ENCODE measurements at places on chromosomes 6 and 20.

DNA sequence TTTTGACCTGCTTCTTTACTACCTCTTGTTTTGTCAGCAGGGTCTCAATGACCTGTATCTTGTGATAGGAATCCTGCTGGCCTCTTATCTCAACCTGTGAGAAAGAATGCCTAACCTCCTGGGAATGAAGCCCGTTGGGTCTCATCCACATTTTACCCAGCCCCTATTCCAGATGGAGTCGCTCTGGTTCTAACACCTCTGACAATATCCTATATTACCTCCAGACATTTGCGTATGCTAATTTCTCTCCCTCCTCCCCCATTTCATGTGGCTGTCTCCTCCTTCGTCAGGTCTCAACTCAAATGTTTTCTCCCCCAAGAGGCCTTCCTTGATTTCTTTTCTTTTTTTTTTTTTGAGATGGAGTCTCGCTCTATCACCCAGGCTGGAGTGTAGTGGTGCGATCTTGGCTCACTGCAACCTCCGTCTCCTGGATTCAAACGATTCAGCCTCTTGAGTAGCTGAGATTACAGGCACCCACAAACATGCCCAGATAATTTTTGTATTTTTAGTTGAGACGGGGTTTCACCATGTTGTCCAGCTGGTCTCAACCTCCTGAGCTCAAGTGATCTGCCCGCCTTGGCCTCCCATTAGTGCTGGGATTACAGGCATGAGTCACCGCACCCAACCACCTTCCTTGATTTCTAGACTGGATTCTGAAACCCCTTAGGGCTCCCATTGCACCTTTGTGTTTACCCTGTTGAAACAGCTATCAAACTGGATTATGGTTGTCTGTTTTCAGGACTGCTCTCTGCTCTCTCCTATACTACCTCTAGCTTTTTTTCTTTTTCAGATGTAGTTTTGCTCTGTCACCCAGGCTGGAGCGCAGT lies 49.5 kb upstream of the B4GALT5 start:
- DNase-seq = no peak

DNA sequence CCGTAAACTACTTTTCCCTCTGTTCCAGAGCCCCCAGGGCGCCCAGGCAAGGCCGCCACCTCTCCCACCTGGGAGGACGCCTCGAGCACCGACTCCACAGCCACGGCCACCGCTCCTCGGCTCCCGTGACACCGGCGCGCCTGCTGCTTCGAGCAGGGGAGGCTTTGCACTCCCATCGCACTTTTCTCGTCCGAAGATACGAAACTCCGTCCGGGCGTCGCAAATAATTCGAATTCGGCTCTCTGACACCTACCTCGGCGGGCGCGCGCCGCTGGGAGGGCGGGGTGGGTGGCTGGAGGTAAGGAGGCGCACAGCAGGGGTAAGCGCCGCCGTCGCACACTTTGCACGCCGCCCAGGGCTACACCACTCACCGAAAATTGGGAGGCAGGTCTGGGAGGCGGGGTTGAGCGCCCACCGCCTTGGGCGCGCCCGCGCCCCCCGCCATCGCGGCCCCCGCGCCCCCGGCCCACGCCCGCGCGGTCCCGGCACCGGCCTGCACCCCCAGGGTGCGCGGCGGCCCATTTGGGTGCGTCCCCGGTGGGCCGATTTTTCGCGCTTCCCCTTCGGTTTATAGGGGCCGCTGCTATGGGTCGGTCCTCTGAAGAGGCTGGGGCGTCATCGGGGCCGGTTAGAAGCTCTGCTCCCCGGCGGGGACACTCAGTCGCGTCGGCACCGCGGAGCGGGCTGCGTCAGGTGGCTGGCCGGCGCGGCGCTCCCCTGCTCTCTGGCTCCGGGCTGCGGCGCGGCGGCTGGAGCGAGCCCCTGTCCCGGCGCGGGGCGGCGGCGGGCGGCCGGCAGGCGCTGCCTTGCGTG lies 36.2 kb downstream of the GNAS start:
- no peak for DNase-seq

GRCh38 chr20:57546956-57547649 lies 13.8 kb upstream of the PCK1 start:
- DNase-seq = no peak

GRCh38 chr6:154239392-154239791 lies 117.2 kb downstream of the IPCEF1 start:
- no peak for DNase-seq

DNA sequence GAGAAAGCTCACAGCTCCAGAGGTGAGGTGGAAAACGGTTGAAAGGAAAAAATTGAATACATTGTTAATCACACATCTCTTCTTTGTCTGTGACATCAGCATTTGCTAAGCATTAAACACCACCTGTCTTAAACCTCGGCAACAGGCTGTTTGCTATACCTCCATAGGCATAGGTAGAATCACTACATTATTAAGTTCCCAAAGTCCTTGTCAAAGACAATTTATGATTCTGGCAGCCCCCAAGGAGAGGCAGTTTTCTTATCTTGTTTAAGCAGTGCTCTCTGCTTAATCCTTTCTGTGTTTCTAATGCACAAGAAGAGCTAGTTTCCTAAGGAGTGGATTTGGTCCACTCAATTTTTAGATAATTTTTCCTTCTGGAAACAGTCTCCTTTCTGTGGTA lies 249.7 kb downstream of the NKAIN2 start:
- DNase-seq = no peak

DNA sequence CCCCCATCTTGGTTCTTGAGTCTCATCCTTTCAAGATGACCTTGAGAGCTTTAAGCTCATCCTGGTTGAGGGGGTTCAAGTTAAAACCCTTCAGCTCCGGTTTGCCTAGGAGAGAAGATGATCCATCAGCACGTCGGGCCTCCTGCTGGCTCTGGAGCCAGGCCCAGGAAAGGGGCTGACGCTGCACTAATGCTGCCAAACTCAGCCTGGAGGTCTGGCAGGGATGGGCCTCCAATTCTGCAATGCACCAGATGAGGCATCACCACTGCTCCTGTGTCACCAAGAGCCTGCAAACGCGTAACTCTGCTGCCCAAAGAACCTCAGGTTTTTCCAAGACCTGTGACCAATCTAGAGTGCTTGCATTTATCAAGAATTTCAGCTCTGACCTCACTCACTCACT lies 6.1 kb downstream of the PDRG1 start:
- no peak for DNase-seq

DNA sequence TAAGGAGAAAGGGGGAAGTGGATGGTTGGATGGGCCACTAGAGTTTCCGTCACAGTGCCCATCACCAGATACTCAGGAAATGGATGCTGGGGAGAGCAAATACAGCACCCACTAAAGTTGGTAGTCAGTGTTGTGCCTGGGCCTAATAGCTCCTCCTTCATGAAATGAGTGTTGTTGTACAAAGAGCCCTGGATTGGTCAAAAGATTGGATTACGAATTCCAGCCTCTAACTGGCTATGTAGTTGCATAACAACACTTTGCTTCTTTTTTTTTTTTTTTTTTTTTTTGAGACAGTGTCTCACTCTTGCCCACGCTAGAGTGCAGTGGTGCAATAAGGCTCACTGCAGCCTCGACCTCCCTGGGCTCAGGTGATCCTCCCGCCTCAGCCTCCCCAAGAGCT lies 27.4 kb downstream of the KCNG1 start:
- DNase-seq = no peak

Data from DMS 273 treated with DMSO at 0.1 percent for 48 hours (cell line).